ENCODE measurements at places on chromosomes 12 and 14.

GRCh38 chr12:7130701-7131501 is 730 bp downstream of the CLSTN3 start:
- DNase-seq, result peak; percentile 43

- no peak for DNase-seq
Measured at GRCh38 chr12:85253853-85254252, 26.2 kb upstream of the ALX1 start.

GRCh38 chr14:100393362-100393761 is 70.2 kb downstream of the SLC25A47 start:
- no peak for DNase-seq

- DNase-seq, result no peak
Measured at GRCh38 chr12:93943780-93944179, 204.6 kb upstream of the PLXNC1 start.

DNA sequence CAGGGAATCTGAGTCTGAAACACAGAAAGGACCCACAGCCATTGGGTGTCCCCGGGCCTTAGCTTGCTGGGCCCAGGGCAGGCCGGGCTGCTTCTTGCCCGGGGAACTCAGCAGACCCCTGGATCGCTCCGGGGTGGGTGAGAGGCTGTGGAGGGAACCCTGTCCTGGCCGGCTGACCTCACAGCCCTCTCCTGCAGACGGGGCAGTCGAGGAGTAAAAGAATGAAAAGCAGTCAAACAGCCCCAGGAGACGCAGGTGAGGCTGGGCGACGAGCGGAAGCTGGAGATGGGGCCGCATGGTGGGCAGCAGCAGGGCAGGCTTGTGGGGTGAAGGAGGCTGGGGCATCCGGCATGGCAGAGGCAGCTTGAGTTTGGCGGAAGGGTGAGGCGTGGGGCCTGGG is 57.0 kb downstream of the KIF26A start:
- no peak for DNase-seq

- DNase-seq, result no peak
Measured at GRCh38 chr14:65772921-65773574, 360.5 kb downstream of the FUT8 start.

DNA sequence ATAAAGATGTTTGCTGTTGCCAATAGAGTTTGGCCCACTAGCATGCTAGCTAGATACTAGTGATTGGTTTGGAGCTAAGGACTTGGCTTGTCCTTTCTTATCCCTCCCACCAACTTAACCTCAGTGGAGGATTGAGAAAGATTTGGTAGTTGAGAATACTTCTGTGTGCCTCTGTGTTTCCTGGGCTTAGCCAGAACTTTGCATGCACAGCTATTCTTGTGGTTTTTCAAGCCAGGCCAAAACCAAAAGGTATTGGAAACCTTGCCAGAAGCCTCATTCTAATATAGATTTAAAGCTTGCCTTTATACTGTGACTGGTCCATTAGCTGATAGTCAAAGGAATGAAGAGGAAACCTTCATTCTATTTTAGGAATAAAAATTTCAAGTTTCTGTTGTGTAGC is 188.5 kb downstream of the CCDC91 start:
- DNase-seq, result no peak

GRCh38 chr12:71548893-71549292 is 109.3 kb downstream of the LGR5 start:
- no peak for DNase-seq

- no peak for DNase-seq
Measured at GRCh38 chr12:124296916-124297351, 2.0 kb downstream of the RFLNA start.

GRCh38 chr12:59166457-59166856 is 246.2 kb upstream of the LRIG3 start:
- no peak for DNase-seq

GRCh38 chr12:8077207-8077606 is 4.9 kb upstream of the NECAP1 start:
- no peak for DNase-seq

- DNase-seq, result no peak
Measured at GRCh38 chr12:110174373-110174996, 50.3 kb downstream of the IFT81 start.

DNA sequence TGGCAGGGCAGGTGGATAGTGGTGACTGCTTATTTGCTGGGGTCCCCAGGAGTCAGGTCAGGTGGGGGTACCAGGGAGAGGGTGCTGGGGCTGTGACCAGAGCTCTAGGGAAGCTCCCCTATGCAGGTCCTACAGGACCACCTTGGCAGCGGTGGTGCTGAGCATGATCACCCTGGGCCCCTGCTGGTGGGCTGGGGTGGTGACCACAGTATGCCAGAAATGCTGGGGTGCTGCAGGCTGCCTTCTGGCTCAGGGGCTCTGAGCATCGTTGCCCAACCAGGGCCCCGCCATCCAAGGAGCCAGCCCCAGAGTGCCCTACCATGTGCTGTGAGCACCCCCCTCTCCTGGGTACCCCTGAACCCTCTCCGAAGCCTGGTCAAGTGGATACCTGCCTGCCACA is 17.5 kb upstream of the NUDT14 start:
- DNase-seq, result no peak

- no peak for DNase-seq
Measured at GRCh38 chr12:89468648-89469326, 55.8 kb downstream of the GALNT4 start.

GRCh38 chr12:92439420-92439805 is 263.4 kb upstream of the PLEKHG7 start:
- no peak for DNase-seq

- no peak for DNase-seq
Measured at GRCh38 chr12:15356951-15357364, 34.6 kb downstream of the PTPRO start.

DNA sequence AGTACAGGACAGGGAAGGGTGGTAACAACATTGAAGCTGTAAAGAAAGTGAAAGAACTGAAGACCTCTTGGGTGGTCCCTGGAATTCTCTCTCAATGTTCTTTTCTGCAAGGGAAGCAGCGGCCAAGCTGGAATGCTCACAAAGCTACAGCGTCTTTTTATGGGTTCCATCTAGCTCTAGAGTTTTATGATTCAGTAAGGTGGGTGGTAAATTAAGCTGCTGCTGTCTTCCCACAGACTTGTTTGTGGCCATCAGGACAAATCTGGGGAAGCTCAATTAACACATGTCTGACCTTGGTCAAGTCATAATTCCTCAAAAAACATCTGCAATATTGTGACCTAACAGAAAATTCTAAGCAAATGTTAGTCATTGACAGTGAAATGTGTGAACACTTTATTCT is 139.1 kb downstream of the MED13L start:
- no peak for DNase-seq

- DNase-seq, result no peak
Measured at GRCh38 chr12:2259369-2259768, 206.6 kb downstream of the CACNA1C start.

DNA sequence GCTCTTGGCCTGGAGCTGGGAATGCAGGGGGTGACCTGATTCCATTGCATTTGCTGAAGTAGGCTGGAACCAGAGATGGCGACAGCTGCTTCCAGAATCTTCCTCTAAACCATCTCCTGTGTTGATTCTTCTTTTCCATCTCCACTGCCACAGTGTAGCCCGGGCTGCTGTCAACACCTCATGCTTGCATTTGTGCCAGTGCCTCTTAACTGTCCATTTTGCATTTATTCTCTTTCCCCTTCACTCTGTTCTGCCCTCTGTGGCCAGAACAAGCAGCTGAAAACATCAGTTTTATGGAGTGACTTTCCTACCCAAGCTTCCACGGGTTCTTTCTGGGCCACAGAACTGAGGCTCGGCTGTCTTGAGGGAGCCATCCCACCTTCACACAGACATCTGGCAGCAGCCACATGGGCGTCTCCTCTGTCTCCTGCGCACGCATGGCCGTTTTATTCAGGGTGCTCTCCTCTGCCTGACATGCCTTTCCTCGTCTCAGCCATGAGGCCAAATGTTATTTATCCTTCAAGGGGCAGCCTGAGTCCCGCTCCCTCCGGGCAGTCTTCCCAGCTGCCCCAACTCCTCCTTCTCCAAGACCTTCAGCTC is 51.7 kb downstream of the SMOC1 start:
- no peak for DNase-seq

DNA sequence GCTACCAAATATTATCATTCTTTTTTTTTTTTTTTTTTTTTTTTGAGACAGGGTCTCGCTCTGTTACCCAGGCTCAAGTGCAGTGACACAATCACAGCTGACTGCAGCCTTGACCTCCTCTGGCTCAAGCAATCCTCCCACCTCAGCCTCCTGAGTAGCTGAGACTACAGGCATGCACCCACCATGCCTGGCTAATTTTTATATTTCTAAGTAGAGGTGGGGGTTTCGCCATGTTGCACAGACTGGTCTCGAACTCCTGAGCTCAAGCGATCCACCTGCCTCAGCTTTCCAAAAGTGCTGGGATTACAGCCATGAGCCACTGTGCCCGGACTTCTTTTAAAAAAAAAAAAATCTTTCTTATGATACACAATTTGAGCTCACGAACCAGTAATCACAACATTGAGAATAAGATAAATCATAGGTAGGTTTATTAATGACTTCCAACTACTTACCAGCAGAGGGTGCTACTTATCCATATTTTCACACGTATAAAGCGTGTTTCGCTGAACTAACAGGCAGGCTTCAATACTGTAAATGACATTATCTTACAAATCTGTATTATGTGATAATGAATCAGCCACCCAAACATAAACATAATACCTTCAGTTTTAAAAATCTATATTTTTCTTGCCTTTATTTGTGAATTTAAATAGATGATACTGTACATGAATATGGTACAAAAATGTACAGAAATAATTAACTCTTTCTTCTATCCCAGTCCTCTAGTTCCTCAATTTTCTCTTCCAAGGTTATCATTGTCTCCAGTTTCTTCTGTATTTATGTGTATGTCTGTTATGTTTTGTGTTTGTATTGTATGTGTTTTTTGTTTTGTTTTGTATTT is 42.5 kb upstream of the BCAT1 start:
- DNase-seq, result no peak

GRCh38 chr12:55194382-55194781 is 26.4 kb upstream of the OR10A7 start:
- no peak for DNase-seq

GRCh38 chr12:33596814-33597213 is 157.2 kb upstream of the SYT10 start:
- DNase-seq, result no peak

DNA sequence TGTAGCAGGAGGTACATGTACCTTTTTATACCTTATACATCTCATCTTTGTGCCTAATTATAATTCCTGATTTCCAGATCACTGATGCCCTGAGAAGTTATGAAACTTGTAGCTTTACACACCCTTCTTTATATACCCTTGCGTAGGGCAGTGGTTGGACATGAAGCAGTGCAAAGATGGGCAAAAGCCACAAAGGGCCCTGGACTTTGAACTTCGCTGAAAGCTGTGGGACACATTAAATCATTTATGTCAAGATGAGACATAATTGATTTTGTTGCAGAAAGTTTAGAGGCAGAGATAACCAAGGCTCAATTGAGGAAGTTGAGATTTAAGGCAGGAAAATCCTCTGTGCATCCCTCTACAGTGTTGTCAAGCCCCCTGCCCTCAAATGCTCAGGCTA is 170.0 kb downstream of the SLC2A13 start:
- no peak for DNase-seq

DNA sequence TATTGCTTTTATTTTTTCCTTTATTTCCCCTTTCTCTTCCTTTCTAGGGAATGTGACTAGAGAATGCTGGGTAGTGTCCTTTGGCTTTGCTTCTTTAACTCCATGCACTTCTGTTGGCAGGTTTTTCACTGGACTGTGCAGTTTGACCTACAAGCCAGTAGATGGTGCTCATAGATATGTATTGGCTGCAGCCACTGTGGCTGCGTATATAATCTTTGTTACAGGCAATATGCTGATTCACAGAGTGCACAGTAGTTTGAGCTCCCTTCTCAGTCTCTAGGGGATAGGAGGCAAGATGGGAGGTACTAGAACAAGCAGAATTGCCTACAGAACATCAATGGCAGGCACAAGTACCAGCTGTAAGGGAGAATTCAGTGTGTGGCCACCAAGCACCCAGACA is 503.5 kb downstream of the LRFN5 start:
- DNase-seq, result no peak

DNA sequence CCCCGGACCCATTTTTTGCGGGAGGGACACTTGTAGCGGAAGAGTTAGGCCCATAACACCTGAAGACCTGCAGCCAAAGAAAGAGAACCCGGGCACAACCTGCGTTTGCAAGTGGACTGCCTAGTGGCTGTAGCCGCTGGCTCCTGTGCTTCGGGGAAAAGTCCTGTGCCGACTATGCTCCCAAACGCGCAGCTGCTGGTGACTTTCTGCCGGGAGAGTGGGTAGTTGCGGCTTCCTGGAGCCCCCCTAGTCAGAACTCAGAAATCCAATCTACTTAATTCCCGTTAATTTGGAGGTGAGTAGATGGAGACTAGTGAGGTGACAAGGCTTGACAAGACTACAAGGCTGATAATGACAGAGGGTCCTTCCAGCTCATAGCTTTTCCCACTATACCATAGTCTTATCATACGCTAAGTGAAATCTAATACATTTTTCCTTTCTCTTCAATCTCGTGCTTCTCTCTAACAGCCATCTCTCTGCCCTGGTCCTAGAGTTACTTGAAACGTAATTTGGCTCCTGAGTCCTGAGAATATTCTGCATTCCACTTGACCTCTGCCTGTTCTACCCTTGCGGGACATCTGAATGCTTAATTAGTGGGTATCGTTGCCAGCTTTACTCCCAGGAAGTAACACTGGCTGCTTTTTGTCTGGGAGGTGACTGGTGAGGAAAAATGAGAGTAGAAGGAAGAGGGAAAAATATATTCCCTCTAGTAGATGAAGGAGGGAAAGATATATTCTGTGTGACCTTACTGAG is 556 bp downstream of the MTHFD1 start:
- peak; percentile 21 for DNase-seq

DNA sequence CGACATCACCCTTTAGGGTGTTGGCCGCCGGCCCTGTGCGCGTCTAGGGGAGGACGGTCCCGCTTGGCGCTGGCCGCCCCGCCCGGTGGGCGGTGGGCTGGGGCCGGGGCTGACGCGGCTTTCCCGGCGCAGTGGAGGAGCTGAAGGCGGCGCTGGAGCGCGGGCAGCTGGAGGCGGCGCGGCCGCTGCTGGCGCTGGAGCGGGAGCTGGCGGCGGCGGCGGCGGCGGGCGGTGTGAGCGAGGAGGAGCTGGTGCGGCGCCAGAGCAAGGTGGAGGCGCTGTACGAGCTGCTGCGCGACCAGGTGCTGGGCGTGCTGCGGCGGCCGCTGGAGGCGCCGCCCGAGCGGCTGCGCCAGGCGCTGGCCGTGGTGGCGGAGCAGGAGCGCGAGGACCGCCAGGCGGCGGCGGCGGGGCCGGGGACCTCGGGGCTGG is 3.6 kb downstream of the TNFAIP2 start:
- no peak for DNase-seq

GRCh38 chr14:55128386-55129085 is 516 bp upstream of the LGALS3 start:
- DNase-seq, result no peak

DNA sequence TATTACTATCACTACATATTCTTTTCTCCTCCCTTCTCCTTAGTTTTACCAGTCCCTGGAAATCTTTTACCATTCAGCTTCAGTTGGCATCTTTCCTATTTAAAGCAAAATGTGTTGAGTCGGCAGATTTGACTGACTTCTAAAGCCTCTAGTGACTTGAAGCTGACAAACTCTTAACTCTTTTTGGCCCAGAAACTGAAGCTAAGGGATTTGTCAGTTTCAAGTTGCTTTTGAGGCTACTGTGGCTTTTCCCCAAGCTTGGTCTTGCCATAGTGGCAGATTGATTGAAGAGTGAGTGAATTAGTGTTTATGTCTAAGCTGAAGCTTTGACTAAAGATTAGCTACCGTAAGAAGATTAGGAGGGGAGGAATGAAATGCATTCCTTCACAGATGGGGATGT is 104.0 kb downstream of the ETNK1 start:
- DNase-seq, result no peak
